ENCODE measurements at places on chromosomes 13 and 19.

GRCh38 chr13:49368688-49369087 is 75.2 kb downstream of the CAB39L start:
- no peak for DNase-seq

DNA sequence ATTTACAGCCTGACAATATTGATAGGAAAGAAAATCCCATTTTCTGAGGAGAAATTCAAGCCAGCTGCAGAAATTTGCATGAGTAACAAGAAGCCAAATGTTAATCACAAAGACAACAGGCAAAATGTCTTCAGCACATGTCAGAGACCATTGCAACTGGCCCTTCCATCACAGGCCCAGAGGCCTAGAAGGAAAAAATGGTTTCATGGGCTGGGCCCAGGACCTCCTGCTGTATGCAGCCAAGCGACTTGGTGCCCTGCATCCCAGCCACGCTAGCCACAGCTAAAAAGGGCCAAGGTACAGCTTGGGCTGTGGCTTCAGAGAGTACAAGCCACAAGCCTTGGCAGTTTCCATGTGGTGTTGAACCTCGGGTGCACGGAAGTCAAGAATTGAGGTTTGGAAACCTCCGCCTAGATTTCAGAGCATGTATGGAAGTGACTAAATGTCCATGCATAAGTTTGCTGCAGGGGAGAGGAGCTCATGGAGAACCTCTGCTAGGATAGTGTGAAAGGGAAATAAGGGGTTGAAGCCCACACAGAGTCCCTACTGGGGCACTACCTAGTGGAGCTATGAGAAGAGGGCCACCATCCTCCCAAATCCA is 1474.0 kb downstream of the PCDH9 start:
- DNase-seq: no peak

- no peak for DNase-seq
Measured at GRCh38 chr13:40440990-40441820, 225.2 kb downstream of the FOXO1 start.

DNA sequence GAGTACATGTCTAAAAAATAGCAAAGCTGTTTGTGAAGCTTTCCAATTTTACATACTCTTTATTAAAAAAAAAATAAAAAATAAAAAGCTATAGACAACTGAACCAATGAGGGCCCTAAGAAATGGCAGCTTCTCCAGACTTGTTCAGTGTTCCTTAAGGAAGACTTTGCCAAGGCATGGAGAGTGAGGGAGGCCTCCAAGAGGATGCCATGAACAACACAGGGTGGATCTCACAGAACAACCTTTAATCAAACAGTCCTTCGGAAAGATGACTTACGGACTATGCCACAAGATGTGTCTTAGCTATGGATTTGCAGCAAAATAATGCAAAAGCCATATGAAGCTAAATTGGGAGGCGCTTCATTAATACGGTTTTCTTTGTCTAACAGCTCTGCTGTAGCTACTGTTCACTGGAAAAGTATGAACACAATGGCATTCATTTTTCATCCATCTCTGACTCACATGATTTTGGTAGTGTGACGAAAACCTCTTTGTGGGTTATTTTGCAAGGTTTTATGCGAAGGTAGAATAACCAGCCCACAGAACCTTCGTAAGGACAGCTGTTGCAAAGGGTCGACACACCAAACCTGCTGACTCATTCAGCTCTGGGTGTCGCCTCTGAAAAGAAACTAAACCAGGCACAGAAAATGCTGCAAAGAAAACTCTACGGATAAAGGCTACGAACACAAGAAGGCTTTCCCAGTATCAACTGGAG is 27.7 kb downstream of the EFNB2 start:
- no peak for DNase-seq

All from stimulated activated CD4-positive, alpha-beta T cell treated with anti-CD3 and anti-CD28 coated beads, Interleukin-1b, Interleukin-23, amount 100 ng/mL, for 1 hour (primary cell).